Stimulated activated CD8-positive, alpha-beta memory T cell treated with anti-CD3 and anti-CD28 coated beads, Interleukin-7, amount 100 ng/mL, for 24 hours (primary cell): ENCODE measurements at places on chromosomes 1 and 21.

DNA sequence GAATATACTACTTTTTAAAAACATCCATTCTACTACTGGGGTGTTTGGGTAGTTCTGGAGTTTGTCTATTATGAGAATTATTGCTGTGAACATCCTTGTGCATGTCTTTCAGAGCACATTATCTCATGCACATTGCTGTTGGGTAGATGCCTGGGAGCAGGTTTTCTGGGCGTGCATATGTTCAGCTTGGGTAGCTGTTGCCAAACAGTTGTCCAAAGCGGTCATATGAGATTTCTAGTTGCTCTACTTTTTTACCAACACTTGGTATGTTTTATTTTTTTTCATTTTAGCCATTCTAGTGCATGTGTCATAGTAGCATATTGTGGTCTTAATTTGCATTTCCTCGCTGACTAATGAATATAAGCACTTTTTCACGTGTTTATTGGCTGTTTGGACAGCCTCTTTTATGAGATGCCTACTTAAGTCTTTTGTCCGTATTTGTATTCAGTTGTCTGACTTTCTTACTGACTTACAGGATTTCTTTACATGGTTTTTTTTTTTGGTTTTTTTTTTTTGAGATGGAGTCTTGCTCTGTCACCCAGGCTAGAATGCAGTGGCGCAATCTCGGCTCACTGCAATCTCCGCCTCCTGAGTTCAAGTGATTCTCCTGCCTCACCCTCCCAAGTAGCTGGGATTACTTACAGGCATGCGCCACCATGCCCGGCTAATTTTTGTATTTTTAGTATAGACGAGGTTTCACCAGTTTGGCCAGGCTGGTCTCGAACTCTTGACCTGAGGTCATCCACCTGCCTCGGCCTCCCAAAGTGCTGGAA, 18.1 kb downstream of the ZDHHC18 start:
- DNase-seq: no peak

DNA sequence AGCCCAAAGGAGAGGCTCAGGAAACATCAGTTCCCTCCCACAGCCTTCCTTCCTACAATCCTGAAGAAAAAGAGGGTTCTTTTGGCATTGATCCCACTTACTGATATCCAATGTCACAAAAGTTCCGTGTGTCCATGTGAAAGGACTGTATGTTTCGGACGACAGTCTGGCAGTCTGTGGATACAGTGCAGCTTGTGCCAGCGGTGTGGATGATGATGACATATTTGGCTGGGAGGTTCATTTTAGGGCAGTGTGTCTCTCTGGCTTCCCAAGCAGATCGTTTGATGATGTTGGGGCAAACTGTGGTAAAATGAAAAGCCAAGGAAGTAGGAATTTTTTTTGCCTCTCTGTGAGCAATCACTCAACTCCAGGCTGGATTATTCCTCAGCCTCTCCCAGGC, 10.4 kb downstream of the PGLYRP3 start:
- DNase-seq: no peak

DNA sequence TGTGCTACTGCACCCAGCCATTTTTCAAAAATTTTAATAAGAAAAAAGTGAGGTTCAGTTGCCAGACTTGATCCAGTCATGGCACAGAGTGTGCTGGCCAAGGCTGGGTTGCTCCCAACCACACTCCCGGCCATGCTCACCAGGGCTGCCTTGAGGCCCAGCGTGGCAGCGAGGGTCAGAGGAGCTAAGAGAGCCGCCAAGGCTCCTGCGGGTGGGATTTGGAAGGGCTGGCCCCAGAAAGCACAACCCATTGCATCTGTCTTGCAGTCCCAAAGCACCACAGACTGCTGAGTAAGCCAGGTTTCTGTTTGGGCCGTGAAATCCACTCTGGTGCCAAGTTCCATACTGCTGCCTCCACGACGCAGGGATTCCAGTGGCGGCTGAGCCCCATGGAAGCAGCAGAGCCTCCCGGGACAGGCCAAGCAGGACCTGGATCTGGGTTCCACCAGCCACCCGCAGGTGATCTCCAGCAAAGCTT, 22.6 kb downstream of the ZBTB17 start:
- DNase-seq: no peak

- DNase-seq: no peak
Measured at GRCh38 chr1:86209346-86209745, 52.8 kb upstream of the COL24A1 start.

DNA sequence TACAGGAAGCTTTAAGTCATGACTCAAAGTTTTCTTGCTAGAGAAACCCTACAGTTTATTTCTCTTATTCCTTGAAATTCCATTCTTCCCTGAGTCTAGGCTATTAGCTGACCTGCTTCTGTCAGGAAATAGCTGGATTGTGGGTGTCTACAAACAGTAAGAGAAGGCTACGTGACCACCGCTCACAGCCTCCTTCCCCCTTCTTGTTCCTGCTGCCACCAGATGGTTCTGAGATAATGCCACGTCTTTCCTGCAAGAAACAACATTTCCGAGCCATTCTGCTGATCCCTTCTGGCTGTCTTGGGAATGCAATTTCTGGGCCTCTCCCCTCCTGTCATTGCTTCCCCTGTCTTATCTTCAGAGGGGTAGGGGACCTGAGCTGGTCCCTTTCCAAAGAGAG, 128.9 kb upstream of the SGIP1 start:
- DNase-seq: no peak

DNA sequence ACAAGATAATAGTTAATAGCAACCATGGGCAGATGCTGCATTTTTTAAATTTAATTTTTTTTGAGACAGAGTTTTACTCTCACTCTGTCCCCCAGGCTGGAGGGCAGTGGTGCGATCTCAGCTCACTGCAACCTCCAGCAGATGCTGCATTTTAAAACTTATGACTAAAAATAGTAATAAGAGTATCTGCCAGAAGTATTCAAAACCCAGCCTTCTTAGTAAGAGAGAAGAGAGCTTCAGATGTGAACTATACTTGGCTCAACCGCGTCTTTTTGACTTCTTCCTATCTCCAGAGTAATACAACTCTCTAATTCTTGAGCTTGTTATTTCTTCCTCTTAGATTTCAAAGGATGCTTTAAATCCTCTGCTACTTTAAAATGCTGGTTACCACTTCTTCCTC, 4.6 kb downstream of the RPS27 start:
- DNase-seq: no peak

DNA sequence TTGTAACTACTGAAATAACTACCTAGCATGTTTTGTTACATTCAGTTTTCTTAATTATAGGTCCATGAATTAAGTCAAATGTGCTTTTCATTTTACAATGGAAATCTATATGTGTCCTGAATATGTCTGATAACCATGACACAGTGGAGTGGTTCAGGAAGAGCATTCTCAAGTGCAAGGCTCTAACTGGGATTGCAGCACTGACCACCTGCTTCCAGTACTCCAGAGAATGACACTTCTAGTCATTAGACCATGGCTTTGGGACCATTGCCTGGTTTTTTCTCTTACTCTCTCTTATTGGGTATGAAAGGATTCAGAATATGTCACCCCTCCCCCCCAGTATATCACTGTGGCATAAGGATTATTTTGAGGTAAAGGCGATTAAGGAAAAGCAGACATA, 204.9 kb upstream of the CACYBP start:
- DNase-seq: no peak

DNA sequence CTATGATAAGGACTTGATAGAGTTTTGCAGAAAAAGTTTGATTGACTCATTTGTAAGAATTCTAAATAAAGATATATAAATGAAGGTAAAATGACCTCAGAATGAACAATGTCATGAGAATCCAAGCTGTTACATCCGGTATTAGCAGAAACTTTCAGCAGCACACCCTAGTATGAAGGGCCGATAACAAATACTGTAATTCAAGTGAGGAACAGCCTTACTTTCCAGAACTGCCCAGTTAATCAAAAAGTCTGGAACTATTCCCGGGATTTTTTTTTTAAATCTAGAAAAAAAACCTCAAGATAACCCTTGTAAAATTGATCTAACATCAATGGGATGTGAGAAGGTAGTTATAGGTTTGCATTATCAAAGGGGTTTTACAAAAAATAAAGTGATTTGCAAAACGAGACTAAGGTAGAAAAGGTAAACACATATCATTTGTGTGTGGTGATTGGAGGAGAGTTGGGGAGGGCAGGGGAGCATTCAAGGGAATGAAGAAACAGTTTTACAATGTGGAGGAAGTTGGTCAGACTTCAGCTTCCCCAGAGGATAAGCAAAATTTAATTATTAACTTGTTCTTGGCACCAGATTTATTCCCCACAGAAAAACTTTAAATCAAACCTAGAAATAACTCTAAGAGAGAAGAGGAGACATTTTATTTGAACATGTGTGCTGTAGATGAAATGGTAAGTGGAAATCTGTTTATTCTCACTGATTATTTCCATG, 75.9 kb upstream of the VCAM1 start:
- DNase-seq: no peak

GRCh38 chr1:57572016-57572415, 148.2 kb upstream of the DAB1 start:
- no peak for DNase-seq

GRCh38 chr1:35838693-35839245, 31.0 kb downstream of the AGO4 start:
- DNase-seq: no peak

- no peak for DNase-seq
Measured at GRCh38 chr1:89440911-89441310, 77.1 kb downstream of the GBP6 start.

GRCh38 chr1:63821091-63822005, 47.5 kb downstream of the ROR1 start:
- no peak for DNase-seq

GRCh38 chr1:9942939-9943788, at the start of the genes LZIC and NMNAT1:
LZIC (minus strand) TSS chr1:9943391; CDS start chr1:9936619, 6,772 bp downstream.
NMNAT1 (plus strand) TSS chr1:9943475; CDS start chr1:9972074, 28,599 bp downstream.
- DNase-seq: peak; percentile 78

GRCh38 chr1:190578017-190578416, 100.4 kb upstream of the BRINP3 start:
- DNase-seq: no peak

DNA sequence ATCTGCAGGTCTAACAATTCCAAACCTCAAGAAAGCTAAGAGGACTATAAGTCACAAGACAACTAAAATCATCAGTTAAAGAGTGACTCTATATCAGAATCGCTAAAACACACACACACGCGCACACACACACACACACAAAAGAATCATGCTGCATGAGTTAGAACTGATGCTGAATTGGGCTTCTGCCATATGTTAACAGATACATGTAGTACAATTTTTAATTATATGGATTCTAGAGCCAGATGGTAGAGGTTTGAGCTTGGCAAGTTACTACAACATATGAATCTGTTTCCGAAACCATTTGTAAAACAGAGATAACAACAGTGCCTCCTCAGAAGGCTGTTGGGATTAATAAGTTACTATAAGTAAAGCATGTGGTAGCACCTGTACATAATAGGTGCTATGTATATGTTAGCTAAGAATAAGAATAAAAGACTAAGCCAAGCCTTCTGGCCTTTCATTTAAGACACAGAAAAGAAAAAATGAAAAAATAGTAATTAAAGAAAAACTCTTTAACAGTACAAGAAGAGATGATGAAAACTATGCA, 17.9 kb downstream of the EPRS1 start:
- DNase-seq: no peak

GRCh38 chr1:55749975-55750627, 534.9 kb upstream of the USP24 start:
- no peak for DNase-seq

DNA sequence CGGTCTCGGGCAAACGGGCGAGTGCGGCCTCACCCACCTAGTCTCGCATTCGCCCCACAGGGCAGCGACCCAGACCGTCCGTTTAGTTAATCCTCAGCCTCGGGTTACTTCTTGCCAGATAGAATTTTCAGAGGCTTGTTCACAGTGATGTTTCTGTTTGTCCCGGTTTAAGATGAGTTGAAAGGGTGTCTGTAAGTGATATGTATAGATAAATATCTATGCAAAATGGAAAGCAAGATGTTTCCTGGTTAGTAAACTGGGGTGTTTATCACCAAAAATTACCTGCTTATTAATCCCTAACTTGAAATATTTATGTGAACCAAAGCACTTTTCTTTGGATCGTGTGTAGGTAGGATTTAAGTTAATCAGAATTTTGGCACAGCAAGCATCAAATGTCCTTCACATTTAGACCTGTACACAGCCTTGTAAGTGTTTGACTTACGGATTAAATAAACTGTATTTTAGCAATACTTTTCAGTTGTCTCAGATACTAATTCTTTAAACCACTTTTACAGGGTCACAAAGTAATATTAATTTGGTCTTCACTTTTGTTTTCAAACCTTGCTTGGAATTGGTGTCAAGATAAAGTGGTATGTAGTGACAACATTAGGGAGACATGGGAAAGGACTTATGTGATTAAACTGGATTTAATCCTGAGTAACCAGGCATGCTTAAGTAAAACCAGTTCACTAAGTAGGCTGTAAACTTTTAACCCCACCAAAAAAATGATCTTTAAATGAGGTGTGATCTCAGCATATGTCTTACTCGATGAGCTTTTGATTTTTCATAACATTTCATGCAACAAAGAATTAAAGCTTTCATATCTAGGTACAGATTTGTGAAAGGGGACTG, 914 bp downstream of the ZNF326 start:
- no peak for DNase-seq

GRCh38 chr1:192626366-192627179, 9.4 kb upstream of the RGS13 start:
- no peak for DNase-seq

DNA sequence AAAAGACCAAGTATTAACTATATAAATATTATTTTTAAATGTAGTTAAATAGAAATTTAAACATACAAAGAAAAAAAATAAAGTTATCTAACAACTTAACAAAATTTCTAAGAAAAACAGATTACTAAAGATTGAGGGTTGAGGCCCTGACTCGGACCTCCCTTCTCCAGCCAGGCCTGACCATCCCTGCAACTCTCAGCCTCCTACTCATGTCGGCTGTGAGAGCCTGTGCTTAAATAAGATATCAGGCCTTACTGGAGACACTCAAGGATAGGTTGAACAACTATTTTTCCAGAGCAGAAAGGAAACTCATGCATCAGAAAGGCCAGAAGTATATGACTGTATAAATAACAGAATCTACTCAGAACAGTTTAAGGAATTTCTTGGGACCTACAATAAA, 33.0 kb upstream of the PSMG1 start:
- DNase-seq: no peak
